CD4-positive, alpha-beta T cell treated with Interleukin-15 for 1 hour (primary cell): ENCODE measurements at places on chromosomes 13 and 19.

- DNase-seq: no peak
Measured at GRCh38 chr13:64078480-64078936, 2662.9 kb upstream of the PCDH20 start.

GRCh38 chr13:51926528-51926885 lies 64.7 kb downstream of the CCDC70 start:
- DNase-seq: no peak

- DNase-seq: peak; percentile 26
Measured at GRCh38 chr19:17948931-17949930, 16.4 kb downstream of the CCDC124 start.

DNA sequence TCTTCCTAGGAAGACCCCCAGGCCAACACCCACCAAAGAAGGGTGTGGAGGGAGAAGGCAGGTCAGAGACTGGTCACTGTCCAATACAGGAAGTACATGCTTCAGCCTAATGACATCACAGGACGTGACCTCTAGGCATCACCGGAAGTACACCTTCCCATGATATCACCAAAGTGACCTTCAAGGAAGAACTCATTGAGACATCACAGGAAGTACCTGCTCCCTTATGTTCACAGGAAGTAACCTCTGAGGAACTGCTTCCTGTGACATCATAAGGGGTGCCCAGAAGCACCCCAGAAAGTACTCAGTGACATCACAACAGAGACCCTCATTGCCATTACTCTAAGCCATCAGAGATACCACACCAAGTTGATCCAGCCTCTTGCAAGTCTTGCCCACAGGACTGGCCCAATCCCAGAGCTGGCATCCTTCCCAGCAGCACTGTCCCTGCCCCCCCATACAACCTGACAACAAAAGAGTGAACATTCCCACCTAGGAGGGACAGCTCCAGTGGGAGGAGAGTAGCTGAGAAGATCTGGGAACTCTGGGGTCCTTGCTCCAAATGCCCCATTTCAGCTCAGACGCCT lies 24.2 kb upstream of the NANOS2 start:
- no peak for DNase-seq

DNA sequence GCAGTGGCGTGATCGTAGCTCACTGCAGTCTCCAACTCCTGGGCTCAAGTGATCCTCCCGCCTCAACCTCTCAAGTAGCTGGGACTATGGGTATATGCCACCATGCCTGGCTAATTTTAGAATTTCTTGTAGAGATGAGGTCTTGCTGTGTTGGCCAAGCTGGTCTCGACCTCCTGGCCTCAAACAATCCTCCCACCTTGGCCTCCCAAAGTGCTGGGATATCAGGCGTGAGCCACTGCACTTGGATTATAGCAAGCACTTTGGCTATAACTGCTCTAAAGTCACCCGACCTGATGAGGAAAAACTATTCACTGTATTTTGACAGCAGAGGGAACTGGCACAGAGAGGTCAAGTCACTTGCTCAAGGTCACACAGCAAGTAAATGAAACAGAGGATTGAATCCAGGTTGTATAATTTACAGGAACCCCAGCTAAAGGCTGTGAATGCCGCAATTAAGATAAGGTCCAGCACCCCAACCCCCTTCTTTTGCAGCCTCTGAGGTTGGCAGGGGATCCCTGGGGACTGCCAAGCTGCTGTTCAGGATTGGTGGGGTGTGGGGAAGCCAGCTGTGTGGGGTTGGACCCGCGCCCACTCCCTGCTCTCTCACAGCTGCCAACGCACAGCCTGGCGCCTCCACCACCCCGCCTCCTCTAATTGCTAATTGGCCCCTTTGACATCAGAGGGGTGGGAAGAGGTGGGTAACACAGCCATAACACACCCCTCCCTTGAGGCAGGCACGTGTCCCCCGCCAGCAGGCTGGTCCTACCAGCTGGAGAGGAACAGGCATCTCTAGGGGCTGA lies 6.0 kb downstream of the TMIGD2 start:
- no peak for DNase-seq

- DNase-seq: no peak
Measured at GRCh38 chr19:51712461-51713081, 11.2 kb downstream of the HAS1 start.

- DNase-seq: no peak
Measured at GRCh38 chr19:40893112-40893511, 11.1 kb upstream of the CYP2A7 start.

DNA sequence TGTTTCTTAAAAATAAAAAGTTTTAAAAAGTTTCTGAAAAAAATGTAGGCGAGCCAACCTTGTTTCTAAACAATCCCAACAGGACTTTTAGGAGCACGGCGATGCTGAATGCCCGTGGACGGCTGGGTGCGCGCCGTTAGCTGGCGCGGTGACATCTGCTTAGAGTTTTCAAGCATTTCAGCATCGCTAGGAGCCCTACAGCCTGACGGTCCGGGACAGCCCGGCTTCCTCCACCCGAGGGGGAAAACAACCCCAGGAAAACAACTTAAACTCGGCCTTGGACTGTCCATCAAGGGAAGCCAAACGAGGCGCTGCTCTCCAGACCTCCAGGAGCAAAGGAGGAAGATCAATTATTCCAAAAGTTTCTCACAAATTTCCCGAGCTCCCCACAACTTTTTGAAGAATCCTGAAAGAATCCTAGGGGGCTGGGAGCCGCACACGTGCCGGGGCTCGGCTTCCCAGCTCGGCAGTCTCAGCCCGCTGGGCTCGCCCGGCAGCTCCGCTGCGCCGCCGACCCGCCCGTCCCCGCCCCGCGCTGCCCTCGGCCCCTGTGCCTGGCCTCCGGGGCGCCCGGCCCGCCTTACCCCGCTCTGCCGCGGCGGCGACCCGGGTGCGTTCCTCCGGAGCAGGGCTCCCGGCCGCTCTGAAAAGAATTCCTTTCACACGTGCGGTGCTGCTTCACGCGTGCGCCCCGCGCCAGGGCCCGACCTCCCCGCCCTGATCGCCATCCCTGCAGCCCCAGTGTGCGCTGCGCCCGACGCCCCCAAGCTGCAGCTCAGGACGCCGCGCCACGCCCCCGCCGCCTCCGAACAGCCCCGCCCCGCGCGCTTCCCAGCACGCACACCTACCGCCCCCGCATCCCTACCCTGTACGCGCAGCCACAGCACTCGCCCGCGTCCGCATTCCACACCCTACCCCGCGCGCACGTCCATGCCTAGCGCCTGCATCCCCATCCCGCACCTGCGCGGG lies at the start of gene GJA3:
GJA3 (minus strand) TSS at position 747 of the 969 bp plus-strand sequence. CDS start 17,764 bp downstream, outside the sequence.
- DNase-seq: peak; percentile 44

- DNase-seq: no peak
Measured at GRCh38 chr19:50290775-50291174, 38.4 kb downstream of the KCNC3 start.

- DNase-seq: no peak
Measured at GRCh38 chr13:112934078-112934477, 34.9 kb upstream of the MCF2L start.

- no peak for DNase-seq
Measured at GRCh38 chr13:45254396-45254795, 53.6 kb upstream of the KCTD4 start.

DNA sequence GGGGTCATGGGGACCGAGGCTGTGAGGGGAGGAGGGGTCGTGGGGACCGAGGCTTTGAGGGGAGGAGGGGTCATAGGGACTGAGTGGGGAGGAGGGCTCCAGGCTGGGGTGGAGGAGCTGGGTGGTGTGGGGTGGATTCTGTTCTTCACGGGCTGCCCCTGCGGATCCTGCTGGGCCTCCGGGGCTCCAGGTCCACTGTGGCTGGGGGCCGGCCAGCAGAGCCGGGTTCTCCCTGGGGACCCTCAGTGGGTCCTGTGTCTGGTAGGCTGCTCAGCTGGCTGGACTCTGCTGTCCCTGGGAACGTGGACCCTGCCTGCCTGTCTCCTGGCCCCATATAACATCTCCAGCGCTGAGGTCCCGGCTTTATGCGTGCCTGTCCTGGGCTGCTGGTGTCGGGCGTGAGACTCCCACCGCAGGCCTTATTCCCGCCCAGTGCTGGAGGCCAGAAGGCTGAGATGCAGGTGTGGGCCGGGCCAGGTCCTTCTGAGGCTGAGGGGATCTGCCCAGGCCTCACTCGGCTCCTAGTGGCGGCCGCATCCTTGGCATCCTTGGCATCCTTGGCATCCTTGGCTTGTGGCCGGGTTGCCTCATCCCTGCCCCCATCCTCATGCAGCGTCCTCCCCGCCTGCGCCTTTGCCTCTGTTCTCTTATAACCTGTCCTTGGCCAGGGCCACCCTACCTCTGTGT lies 19.8 kb upstream of the GNA15 start:
- DNase-seq: no peak

- DNase-seq: no peak
Measured at GRCh38 chr13:44148159-44148914, 225.3 kb upstream of the SERP2 start.

- no peak for DNase-seq
Measured at GRCh38 chr13:22220151-22221135, 549.6 kb downstream of the FGF9 start.

GRCh38 chr13:29522044-29522685 lies 73.3 kb downstream of the SLC7A1 start:
- no peak for DNase-seq

- DNase-seq: no peak
Measured at GRCh38 chr13:30319655-30320054, 12.3 kb upstream of the KATNAL1 start.
